ENCODE measurements at places on chromosomes 13 and 19.

DNA sequence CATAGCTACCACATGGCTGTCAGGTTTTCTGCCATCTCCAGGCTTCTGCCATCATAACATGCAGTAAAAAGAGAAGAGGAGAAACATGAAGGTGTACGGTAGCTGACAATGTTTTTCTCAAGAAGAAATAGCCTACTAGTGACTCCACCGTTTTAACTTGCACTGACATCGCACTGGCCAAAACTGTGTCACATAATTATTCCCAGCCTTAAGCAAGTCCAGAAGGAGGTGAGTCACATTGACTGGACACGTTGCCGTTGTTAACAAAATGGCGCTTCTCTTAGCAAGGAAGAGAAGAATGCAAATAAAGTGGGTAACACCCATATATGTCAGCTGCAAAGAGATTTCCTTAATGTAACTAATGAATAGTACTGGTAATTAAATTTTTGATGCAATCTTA is 810.4 kb upstream of the SLC10A2 start:
- no peak for DNase-seq

DNA sequence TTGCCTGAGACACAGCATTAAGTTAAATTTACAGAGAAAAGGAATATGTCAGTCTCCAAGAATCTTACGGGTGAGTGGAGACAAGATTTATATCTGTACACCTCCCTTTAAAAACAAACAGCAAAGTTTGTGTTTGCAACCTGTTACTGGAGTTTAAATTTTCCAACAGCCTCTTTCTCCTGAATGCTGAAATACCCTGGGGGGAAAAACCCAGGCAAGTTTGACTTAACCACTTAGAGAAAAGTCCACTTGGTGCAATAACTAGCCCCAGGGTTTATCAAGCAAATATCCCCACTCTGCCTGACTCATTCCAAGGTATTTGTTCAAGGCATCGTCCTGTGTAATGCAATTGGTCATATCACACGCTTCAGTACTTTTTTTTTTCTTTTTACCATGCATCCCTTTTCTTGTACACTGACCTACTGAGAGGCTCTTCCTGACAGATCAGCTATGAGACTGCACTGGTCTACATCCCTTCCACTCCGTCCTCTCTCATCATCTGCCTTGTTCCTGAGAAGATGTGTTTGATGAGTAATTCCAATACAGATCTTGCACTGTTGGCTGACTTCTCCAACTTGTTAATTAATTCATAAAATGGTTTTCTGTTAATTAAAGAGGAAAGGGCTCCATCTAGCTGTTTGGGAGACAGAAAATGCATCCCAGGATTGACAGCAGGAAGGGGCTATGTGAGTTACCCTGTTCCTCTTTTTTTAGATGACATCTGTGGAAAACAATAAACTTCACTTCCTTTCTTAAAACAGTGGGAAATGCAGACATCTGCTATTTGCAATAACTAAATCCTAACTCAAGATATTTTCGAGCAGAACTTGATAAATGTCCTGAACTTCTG is 212.5 kb upstream of the IRS2 start:
- DNase-seq, result no peak

DNA sequence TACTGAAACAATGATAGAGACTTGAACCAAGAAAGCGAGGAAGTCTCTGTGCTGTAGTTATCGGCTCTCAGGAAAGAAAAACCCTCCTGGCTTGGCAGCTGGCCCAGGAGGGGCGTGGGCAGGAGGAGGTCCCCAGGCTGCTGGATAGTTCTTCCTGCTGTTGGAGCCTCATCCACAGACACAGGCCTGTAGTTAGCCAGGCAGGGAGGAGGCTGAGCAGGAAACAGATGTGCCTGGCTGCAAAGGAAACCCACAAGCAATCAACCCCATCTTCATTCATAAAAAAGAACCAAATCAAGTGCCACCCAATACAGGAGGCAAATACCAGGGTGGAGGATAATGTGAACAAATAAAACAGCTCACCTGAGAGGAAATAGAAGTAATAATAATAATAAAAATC is 86.2 kb downstream of the IRS2 start:
- no peak for DNase-seq

GRCh38 chr13:44967704-44968433 is 21.4 kb downstream of the NUFIP1 start:
- DNase-seq, result no peak

DNA sequence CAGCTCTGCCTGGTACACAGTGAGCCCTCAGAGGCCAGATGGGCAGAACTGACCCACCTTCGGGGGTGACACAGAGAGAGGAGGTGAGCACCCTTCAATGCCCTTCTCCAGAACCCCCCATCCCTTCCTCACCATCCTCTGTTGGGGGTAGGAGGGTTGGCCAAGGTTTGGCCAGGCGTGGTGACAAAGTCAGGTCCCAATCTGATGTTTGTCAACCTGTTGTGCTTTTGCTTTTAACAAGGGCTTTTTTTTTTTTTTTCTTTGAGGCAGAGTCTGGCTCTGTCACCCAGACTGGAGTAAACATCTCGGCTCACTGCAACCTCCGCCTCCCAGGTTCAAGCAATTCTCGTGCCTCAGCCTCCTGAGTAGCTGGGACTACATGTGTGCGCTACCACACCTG is 7.3 kb downstream of the PTGIR start:
- no peak for DNase-seq

DNA sequence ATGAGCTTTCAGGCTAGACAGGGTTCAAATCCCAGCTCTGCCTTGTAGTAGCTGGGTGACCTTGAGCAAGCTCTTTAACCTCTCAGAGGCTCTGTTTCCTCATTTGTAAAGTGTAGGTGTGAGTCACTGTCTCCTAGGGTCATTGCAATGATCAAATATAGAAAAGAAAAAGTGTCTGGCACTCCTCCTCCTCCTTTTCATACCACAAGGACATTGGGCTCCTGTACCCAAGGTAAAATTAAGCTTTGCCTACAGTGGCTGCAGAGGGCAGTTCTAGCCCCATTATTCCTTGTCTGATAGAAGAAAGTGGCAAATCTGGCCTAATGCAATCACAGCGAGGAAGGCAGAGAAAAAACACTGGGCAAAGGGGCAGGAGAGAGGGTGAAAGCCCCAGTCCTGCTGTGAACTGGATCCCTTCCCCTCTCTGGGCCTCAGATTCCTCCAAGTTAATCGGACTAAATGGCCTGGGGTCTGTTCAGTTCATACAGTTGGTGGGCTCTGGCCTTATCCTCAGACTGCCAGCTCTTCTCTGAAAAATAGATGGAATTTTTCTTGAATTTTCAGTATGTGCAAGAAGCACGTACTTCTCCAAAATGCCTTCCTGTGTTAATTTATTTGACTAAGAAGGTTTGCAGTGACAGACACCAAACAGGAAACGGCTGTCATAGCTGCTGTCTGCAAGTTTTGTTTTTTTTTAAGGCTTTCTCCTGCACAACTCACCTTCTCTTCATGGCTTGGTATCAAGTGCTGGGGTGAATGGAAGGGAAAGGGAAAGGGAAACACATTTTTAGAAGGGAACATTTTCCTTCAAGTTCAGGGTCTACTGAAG is 35.3 kb downstream of the RGCC start:
- DNase-seq, result no peak

DNA sequence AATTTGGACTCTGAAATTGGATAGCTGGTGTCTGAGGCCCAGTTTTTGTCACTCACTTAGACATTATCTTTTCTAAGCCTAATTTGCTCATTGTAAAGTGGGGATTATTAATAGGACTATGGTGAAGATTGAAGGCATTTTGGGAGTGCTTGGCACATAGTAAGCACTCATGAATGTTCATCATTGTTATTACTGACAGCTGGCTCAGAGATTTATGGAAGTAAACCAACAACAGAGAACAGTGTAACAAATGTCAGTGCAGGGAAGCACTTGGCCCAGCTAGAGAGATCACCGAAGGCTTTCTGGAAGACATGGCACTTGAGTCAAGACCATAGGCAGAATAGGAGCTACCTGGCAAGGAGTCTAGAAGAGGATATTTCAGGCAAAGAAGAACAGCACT is 92.3 kb downstream of the RFC3 start:
- no peak for DNase-seq

DNA sequence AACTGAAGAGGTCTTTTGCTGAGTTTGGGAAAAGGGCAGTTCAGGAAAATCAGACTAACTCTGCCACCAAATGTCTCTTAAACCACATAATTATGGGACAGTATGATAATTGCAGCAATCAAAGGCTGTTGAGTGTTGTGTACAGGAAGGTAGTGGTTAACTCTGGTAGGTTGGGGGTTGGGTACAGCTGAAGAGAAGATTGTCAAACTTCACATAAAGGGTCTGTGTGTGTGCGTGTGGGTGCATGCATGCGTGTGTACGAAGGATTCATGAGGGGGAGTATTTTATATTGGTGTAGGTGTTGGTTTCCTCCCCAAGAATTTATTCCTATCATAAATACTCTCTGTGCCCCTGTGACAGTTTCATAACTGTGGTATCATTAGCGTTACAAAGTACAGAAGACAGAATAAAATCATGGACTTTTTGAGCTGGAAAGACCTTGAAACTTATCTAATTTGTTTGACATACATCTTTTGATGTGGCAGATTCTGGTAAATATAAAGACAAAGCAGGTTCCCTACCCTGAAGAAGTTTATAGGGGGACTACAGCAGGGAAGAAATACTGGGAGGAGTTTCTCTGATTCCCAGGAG is 94.1 kb downstream of the PCCA start:
- DNase-seq, result no peak

DNA sequence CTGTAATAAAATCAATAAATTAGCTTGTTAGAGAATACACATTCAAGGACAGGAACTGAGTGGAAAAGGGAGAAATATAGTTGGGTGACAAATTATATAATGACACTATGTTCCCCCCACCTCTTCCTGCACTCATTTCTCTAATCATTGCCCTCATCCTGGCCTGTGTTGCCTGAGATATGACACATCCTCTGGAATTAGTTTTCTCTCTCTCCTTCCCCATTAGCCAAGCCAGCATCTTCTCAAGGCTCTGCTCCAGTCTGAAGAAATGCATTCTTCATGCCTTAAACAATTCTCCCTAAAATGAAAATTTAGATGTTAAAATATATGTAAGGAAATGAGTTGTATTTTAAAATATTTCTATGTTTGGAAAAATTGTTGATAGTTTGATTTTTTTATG is 280.3 kb downstream of the POU4F1 start:
- DNase-seq, result no peak

DNA sequence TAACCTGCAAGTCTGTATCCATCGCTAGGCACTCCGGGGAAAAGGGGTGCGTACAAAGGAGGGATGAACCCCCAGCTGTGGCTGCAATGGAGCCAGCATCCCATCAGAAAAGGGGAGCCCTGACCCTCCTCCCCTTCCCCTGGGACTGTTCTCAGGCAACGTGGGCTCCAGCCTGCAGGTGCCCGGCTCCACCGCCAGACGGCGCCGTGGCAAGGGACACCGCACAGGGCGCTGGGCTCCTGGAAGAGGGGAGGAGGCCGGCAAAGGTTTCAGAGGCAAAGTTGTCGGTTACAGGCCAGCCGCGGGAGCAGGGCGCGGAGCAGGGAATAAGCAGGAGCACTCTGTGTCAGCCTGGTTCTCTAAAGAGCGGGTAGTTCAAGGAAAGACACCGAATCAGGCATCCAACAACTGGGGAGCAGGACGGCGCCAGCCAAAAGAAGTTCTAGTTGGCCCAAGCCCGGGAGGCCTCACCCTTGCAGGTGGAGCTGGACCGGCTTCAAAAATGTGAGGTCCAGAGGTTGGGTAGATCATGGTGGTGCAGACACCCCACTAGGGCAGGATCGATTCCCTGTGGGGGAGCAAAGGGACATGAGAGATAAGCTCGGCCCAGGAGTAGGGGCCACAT is 53.0 kb upstream of the ATP12A start:
- DNase-seq, result no peak

GRCh38 chr19:1961000-1961883 is 20.3 kb downstream of the CSNK1G2 start:
- DNase-seq, result no peak

DNA sequence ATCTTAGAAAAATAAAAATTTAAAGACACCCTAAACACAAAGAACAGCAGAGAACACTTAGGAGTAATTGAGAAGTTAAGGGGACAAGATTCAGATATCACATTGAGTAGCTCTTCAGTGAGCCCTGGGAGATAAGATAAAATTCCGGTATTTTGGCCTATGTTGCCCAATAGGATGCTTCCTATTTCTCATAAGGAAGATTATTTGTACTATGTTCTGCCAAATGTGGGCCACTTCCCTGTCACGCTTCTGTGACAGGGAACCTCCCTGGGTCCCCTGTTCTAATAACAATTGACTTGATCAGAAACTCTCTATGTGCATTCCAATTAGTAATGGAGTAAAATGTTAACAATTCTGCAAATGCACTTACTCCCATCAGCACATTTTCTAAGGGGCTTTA is 310.7 kb downstream of the MYO16 start:
- no peak for DNase-seq

DNA sequence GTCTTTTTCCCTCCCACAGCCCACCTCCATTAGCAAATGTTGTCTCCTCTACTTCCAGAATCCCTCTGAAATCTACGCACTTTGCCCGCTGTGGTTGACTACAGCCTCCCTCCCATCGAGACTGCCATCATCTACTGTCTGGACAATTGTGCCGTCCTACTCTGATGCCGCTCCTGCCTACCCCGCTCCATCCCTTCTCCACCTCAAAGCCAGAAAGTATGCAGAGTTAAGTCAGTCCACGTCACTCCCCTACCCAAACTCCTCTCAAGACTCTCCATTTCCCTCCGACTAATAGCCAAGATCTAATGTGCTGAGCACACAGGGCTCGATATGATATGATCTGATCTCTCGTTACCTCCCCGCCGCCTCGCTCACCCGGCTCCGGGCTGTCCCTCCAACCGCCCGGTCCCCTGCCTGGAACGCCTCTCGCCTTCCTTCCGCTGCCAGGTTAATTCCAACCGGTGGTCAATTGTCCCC is 556 bp downstream of the CACTIN start:
- DNase-seq, result no peak

GRCh38 chr13:90084684-90085290 is 1262.7 kb upstream of the MIR17HG start:
- DNase-seq, result no peak

DNA sequence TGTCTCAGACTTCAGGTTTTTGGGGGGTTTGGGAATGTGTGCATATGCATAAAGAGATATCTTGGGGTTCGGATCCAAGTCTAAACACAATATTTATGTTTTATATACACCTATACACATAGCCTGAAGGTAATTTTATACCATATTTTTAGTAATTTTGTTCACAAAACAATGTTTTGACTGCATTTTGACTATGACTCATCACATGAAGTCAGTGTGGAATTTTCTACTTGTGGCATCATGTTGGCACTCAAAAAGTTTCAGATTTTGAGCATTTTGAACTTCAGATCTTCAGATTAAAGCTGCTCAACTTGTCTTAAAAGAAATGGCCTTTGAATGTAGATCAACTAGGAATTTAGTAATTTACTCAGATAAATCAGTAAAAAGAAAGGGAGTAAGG is 712.9 kb upstream of the GPC6 start:
- no peak for DNase-seq
